GM12864 (cell line): ENCODE measurements at places on chromosomes 2 and 18.

DNA sequence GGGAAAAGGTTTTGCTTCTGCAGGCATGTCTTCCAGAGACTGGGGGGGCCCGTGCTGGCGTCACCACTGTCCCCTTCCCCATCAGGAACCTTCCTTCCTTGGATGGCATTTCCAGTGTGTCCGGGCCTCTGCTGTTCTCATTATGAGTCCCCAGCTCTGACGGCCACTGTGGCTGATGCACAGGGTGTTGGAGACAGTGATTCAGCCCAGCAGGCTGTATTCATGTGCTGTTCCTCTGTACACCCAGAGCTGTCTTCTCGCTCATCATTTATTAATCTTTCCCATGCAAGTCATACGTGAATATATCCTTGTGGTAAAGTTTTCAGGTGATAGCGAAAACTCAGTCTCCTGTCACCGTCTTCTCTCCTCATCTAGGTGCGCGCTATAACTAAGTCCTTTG, 57.7 kb downstream of the ASAP2 start:
- DNase-seq, result no peak

- no peak for DNase-seq
Measured at GRCh38 chr18:62329691-62330454, 4.8 kb downstream of the TNFRSF11A start.

DNA sequence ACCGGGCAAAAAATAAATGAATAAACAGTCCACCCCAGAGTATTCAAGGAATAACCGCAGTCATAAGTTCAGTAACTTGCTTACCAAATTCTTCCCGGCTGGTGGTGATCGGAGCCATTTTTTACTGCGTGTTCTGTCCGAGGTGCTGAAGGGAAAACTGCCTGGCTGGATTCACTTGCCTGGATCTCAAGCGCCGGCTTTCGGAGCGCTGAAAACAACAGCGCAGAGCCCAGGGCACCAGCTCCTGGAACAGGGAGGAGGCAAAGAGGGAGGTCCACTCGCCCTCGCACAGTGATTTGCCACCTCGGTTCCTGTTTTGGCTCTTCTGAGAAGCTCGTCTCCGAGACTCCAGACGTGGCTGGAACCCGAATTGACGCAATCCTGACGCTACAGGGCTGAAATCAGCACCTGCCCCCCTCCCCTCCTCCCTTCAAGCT, at the start of gene SYT4:
Gene SYT4 (minus strand): TSS at position 327 of the 437 bp plus-strand sequence. CDS start 209 bp downstream, at position 118.
- no peak for DNase-seq

DNA sequence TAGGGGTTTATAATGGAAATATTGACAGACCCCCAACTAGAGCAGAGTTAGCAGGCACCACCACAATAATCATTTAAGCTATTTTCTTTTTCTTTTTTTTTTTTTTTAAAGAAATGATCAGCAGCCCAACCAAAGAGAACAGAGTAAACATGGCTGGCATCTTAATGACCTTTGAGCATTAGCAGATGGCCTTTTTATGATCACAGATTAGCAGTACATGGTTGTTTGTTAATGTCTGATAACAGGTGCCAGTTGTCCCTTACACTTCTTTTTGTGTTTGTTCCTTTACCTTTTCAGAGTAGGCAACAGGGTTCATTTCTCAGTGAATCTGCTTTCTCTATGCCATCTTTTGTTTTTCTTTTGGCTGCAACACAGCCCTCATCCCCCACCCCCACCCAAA, 747.0 kb downstream of the BCL11A start:
- DNase-seq, result no peak

- DNase-seq, result no peak
Measured at GRCh38 chr2:240948086-240948485, 42.0 kb downstream of the CROCC2 start.

- no peak for DNase-seq
Measured at GRCh38 chr18:62242955-62243354, 55.9 kb downstream of the RELCH start.

GRCh38 chr2:130842770-130843169, 6.1 kb downstream of the ARHGEF4 start:
- no peak for DNase-seq

DNA sequence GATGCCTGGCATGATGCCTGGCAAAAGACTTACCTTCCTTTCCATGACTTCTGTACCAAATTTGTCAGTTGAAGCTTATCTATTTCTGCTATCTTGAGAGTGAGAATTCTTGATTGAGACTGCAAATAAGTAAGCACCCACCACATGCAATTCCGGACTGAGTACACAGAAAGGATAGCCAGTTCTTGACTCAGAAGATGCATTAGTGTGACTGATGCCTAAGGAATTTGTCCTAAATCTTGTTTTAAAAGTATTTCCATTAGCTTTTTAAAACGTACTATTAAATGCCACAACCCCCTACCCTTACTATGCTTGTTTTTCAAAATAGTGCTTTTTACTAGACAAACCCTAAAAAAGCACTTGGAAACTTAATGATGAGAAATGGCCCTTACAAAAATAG, 545 bp downstream of the MPP4 start:
- DNase-seq, result no peak

DNA sequence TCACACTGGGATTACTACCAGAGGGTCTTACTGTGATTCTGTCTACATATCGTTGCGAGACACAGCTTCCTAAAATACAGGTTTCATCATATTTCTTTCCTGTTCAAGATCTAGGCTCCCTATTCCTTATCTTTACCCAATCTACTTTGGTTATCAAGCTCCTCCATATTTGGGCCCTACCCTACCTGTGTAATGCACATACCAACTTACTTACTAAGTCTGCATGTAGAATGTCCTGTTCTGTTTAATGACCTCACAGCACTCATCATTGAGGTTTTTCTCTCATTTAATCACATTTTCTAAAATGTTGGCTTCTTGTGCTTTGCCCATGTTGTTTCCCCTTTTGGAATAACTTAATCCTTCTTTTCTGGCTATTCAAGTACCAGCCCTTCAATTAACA, 551.1 kb downstream of the ZEB2 start:
- DNase-seq, result no peak

- no peak for DNase-seq
Measured at GRCh38 chr2:43158259-43158880, 68.0 kb downstream of the ZFP36L2 start.

DNA sequence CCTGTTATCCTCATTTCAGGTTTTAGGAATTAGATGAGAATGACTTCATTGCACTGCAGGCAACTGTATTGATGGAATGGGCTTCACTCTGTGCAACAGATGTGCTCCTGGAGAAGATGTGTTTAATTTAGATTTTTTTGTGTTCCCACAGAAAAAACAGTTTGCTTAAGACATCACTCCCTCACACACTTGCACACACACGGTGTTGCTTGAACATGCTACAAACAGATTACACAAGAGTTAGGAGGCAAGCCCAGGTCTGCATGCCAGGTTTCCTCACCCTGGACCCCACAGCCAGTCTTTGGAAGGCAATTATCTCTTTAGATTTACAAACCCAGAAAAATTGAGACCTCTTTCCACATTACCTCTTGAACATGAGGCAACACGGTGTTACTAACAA, 93.7 kb upstream of the KLHL29 start:
- no peak for DNase-seq

DNA sequence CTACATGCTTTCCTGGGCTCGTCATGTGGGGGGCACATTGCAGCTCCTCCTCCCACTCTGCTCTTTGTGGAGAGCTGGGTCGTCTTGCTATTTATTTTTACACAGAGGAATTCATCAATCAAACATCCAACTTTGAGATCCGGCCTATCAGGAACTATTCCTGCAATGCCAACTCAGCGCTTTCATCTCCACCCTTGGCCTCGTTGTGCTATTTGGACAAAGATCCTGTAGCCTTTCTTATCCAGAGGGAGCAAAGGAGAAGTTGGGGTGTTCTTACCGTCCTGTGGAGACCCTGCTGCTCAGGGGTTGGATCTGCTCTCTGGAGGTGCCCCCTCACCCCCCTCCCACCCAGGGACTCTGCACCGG, 92.1 kb downstream of the ASB1 start:
- no peak for DNase-seq

- DNase-seq, result no peak
Measured at GRCh38 chr2:205758051-205758450, 75.8 kb downstream of the NRP2 start.

DNA sequence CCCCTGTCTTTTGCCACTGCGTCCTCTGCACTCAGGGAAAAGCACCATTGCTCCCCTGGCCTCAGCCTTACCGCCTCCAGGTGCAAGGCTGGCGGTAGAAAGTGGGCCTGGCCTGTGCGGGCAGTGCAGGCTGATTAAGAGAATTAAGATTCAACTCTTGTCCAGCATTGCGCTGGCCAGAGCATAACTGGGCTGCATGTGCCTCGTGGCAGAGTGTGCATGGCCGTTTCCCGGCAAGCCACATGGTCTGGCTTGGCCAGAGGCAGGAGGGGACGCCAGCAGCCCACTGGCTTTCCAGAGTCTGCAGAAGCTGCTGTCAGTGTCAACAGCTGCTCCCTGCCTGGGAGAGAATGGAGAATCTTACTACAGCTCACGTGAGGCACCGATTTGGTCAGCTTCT, 12.3 kb downstream of the NTSR2 start:
- DNase-seq, result no peak

DNA sequence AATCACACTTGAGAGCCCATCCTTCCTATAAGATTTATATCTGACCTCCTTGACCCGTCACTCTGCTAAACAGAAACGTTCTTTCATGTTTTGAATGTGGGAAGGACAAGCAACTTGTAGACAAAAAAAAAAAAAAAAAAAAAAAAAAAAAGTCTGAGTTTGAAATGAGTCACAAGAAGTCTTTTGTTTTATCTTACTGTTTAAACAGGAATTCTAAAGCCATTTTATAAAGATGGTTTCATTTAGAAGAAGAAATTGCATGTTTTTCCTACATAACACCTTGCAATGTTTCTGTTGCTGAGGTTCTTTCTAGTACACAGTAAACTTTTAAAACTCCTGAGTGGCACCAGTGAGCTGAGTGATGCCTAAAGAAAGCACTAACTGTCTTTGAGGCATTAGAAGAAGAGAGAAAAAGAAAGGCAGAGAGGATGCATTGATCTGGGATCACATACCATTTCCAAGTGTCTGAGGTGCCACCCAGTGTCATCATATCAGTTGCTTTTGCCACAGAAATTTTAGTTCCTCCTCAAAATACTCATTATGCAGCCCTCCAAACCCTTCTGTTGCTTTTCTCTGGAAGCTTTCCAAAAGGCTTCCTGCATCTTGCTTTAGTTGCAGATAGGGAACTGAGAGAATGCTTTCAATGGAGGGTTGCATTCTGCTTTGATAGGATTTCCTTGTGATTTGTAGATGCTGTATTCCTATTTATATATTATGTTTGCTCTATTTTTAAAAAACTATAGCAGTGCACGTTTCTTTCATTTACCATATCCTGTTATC, 69.1 kb downstream of the ACVR2A start:
- DNase-seq, result no peak

DNA sequence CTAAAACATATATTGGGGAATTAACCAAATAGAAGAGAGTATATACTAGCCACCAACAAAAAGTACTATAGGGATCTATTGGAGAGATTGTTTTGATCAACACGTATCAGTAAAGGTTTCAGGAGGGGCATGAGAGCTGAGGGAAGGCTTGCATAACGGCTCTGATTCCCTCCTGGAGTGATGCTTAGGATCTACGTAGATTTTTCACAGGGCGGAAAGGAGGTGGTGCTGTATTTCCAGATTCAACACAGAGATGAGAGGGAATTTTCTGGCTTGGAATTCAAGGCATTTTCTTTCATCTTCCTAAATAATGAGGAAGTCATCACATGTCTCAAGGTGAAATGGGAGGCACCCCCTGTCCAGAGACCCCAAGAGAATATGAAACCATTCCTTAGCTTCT, 443.8 kb downstream of the CMPK2 start:
- DNase-seq, result no peak

DNA sequence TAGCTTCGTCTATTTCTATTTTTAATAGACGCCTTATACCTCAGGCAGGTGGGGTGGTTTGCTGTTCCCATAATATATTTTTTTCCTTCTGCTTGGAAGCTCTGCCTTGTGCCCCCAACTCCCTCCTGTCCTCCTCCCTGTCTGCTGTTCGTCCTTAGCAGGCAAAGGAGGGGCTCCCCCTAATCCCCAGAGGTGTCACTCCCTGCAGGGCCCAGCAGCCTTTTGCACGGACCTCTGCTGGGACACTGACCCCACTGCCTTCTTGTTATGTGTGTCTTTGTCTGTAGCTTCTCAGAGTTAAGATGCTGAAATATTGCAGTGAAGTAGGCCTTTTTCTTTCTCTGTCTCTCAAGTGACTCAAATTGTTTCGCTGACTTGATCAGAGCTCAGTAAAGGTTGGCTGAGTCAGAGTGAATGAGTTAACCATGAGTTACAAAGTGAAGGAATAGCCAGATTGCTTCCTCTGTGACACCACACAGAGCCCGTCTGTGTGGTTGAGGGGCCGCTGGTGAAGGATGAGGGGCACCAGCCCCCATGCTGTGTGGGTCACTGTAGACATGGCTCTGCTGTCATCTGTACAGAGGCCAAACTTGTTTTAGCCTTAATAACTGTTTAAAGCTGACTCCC, 47.7 kb downstream of the PRKCE start:
- no peak for DNase-seq

DNA sequence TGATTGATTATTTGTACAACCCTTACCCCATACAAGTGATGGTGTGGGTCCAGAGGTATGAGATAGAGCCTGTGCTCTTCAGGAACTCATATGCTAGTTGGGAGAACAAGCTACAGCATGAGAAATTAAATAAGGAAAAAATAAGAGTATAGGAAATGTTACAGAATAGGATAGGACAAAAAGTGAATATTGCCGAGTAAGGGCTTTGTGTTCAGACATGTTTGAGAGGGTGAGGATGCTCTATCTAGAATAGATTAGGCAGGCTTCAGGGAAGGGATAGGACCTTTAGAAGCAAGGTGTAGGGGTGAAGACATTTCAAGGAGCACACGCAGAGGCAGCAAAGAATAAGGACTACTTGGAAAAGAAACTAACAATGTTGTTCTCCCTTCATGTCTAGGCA, 17.8 kb downstream of the CCDC150 start:
- no peak for DNase-seq

GRCh38 chr2:32715391-32715841, 87.6 kb downstream of the TTC27 start:
- peak; percentile 27 for DNase-seq

DNA sequence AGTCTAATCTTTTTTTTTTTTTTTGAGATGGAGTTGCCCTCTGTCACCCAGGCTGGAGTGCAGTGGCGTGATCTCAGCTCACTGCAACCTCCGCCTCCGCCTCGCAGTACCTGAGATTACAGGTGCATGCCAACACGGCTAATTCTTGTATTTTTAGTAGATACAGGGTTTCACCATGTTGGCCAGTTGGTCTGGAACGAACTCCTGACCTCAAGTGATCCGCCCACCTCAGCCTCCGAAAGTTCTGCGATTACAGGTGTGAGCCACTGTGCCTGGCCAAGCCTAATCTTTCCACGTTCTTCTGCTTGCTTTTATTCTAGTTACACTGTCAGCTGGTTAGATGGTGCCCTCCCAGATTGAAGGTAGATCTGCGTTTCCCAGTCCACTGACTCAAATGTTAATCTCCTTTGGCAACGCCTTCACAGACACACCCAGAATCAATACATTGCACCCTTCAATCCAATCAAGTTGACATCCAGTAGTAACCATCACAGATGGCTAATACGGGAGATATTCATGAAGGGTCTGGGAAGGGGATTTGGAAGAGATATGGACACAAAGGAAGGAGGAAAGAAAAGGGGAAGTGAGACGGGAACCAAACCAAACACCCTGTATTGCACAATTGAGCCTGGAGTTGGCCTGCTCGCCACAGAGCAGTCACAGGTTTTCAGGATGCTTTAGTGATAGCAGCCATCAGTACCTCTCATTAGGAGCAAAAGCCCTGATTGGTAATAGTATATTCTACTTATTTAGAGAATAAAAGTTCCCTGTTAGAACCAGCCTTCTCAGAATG, 229.8 kb downstream of the PIK3C3 start:
- no peak for DNase-seq
